ENCODE measurements at places on chromosomes 3 and 15.

DNA sequence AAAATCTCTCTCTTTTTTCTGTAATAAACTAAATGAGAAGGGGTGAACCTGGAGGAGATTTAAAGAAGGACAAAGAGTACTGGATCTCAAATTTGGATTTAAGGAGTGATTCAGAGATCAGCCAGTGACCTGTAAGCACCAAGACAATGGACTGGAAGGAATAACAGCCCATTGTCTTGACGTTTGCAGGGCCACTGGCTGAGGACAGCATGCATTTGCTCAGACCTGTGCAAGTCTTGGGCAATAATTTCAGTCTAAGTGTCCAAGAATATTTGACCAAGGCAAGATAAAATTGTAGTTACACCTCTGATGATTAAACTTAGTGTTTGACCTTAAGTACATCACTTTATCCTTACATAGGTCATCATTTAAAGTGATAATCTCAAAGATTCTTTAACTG is 55.8 kb upstream of the OSTN start:
- no peak for DNase-seq

- no peak for DNase-seq
These were observed 90.7 kb upstream of the ICE2 start for GRCh38 chr15:60569596-60569995.

GRCh38 chr3:108420926-108421325 is 89.5 kb downstream of the MYH15 start:
- peak; percentile 31 for DNase-seq

- no peak for DNase-seq
These were observed 175.9 kb downstream of the CHST2 start for GRCh38 chr3:143295201-143296080.

GRCh38 chr15:66154581-66154980 is 99.0 kb downstream of the MEGF11 start:
- no peak for DNase-seq

DNA sequence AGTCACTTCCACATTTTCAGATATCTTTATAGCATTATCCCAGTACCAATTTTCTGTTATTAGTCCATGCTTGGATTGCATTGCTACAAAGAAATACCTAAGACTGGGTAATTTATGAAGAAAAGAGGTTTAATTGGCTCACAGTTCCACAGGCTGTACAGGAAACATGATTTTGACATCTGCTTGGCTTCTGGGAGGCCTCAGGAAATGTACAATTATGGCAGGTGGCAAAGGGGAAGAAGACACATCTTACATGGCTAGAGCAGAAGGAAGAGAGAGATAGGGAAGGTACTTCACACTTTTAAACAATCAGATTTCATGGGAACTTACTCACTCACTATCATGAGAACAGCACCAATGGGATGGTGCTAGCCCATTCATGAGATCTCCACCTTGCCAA is 172.3 kb upstream of the GPR149 start:
- no peak for DNase-seq

- DNase-seq = peak; percentile 64
These were observed 198.2 kb upstream of the UBE2E2 start for GRCh38 chr3:23004971-23005370.

DNA sequence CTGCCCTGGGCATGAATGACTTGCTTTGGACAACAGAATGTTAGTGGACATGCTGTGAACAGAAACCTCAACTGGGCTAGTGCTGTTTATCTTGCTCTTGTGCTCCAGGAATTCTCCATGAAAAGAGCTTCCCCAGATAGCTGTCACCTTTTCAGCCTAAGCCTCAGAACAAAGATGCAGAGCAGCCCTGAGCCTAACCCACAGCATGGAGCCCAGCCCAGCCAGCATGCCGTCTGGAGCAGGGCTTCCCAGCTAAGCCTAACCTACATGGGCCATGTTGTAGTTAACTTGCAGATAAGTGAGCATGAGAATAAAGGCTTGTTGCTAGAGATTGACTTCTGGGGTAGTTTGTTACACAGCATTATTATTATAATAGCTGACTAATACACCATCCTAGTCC is 48.9 kb downstream of the SCN5A start:
- DNase-seq = no peak

DNA sequence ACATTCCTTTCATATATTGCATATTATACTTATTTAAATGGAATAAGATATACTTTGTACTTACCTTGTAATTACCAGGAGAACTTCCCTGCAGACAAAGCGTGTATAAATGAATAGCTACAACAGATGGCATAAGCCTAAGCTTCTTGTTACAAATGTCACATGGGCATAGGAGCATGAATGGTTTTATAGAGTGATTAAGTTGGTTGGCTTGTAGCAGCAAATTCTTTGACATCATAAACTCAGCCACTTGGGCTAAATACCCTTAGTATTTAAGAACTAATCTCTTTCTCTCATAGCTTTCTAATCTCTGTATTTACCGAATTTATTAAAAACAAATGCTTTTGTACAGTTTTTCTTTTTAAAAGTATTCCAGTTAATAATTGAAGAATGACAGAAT is at the start of gene UBAP1L:
UBAP1L (minus strand) TSS at position 115 of the 400 bp plus-strand sequence. CDS start 8,985 bp downstream, outside the sequence.
- no peak for DNase-seq

- no peak for DNase-seq
These were observed 3.2 kb downstream of the PFKFB4 start for GRCh38 chr3:48553361-48553760.
